ENCODE measurements at places on chromosomes 16 and 17.

DNA sequence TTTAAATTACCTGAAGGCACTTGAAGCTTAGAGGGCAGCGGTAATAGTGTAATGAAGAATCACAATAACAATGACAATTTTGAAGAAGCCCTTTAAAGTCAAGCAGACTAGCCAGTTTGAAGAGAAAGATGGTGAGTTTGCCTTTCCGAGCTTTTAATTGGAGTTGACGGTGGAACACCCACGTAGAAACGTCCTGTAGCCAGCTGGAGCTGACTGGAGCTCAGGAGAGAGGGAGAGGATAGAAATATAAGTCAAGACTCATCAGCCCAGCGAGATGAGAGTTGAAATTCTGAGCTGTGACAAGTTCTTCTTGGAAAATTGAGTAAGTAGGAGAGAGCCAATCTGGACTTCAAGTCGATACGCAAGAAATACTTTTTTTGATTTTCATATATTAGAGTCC, 91.7 kb upstream of the CACNG3 start:
- DNase-seq: no peak

DNA sequence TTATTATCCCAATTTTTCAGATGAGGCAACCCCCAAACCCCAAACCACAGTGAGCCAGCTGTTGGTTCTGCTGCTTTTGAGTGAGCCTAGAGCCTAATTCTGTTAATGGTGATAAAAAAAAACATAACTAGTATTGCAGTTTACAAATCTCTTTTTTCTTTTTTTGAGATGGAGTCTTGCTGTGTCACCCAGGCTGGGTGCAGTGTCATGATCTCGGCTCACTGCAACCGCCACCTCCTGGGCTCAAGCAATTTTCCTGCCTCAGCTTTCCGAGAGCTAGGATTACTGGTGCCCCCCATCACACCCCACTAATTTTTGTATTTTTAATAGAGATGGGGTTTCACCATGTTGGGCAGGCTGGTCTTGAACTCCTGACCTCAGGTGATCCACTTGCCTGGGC, 3.1 kb downstream of the WNT9B start:
- DNase-seq: no peak

DNA sequence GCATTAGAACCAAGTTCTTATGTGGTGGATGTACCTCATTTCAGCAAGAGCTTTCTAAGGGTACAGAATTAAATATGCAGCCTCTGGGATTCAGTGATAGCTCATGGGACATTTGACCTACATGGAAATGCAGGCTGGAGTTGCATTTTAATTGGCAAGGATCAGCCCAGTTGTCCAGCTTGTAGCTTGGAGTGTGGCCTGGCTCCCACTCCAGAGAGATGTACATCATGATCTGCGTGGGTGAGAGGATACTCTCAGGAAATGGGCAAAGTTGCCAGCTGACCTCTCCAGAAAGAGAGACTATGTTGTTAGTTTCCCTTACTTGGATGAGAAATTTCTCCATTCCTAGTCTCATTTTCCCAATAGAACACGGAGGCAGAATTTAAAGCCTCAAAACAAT, 555.3 kb downstream of the MAF start:
- no peak for DNase-seq

DNA sequence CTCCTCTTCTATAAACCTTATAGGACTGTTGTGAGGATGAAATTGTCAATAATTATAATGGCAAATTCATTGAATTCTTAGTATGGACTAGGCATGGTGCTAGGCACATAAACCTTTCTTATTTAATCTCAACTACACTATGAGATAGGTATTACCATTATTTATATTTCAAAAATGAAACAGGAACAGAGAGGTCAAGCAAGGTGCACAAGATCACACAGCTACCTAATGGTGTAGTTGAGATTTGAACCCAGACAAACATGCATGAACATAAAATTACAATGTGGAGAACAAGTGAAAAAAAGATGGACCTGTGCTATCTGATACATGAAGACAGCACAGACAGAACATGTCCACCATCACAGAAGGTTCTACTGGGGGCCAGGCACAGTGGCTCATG, 156.7 kb downstream of the AXIN2 start:
- no peak for DNase-seq

DNA sequence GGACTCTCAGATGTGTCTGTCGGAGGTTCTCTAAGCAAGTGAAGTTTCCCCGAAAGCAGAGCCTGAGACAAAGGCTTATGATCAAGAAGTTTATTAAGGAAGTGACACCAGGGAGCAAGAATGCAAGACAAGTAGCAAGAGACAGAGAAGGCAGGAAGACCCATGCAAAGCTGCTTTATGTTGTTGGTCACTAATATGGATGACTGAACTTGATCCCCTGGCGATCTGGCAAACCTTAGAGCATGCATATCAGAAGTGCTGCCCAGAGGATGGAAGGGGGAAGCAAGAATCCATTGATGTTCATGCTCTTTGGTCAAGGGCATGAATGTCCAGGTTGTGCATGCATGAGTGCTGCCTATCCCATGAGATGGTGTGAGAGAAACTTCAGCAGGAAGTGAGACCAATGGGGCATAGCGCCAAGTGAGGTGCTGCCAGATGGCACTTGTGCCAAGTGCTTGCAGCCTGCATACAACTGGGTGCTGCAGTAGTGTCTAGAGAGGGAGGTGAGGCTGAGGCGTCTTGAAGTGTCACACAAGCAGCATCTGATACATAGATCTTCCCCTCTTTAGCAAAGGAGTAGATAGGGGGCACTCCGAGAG, 176.5 kb downstream of the SALL1 start:
- DNase-seq: no peak

- DNase-seq: peak; percentile 81
These were observed 8.7 kb upstream of the UBE2G1 start for GRCh38 chr17:4375039-4375748.

GRCh38 chr17:34369571-34369970, 6.5 kb upstream of the CCL1 start:
- no peak for DNase-seq

- DNase-seq: no peak
These were observed 93.3 kb downstream of the MYO1D start for GRCh38 chr17:32783602-32784001.

DNA sequence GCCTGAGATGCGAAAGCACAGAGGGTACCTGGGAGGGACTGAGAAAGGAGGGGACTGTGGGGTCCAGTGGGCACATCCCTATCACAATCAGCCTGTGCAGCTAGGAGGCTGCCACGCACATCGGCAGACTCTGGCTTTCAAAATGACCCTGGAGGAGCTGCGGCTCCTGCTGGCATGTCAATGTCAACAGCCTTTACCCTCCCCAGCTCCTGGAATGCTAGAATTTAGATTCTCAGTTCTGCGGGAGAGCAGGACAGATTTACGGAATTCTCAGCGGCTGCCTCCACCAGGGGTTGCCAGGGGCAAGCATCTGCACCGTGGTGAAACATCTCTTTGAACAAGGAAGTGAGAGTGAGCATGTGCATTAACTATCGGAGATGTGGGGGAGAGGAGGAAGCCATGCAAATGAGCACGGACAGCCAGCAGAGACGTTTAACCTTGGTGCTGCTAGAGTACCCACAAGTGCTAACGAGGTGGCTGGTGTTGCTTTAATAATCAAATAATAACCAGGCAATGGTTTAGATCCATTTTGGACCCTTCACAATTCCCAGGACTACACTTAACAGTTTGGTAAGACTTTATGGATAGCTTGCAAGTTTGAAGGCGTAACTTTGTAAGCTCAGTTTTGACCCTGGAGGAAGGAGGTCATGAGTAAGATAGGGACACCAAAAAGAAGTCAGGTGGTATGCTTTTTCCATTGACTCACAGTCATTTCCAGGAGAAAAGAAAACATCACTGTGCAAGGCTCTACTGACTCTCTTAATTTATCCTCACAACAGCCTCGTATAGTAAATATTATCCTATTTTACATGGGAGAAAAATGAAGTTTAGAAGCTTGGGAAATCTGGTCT, 54.1 kb downstream of the XYLT1 start:
- peak; percentile 66 for DNase-seq

- DNase-seq: no peak
These were observed 87.8 kb downstream of the PLCG2 start for GRCh38 chr16:81866820-81867440.

DNA sequence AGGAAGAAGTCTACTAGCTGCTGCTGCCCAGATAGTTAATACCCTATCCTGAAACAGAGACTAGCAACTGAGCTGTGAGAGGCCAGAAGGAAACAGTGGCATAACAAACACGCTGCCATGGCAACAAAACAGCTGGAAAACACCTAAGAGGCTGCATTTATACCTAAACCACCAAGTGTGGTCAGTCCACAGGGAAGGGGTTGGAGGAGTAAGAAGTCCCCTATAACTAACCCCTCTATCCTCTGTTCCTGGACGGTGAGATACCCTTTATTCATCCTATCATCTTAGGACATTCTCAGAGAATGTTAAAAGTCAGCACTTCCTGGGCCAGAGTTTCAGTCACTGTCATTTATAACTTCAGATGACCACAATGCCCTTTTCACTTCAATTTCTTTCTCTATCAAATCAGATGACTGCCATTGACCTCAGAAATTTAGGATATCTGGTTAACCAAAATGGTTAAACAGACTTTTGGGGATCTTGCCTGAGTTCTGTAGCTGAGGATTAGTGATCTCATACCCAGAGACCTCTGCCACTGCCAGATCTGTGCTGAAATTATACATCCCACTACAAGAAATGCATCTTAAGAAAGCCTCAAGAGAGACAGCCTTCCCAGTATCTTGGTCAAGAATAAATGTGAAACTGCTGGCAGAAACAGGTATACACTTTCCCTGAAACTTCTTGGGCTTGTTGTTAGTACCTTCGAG, 36.2 kb downstream of the STH start:
- peak; percentile 22 for DNase-seq

DNA sequence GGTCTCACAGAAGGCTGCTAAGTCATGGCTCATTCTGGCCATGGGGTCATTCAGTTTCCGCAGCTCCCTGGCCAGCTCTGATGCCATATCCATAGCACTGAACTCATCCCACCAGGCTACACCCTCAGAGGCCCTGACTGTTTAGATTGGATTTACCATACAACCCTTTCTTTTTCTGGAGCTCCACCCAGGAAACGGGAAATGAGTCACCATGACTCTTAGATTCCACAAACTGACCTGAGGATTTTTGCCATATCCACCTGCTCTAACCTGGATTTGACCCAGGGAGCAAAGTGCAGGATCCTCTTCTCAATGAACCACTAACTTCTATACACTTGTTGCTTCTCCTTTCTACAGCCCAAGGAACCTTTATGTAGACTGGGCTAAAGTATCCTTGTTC, 20.3 kb upstream of the CALB2 start:
- no peak for DNase-seq

- DNase-seq: no peak
These were observed 1.5 kb downstream of the NPLOC4 start for GRCh38 chr17:81635431-81635830.

- DNase-seq: no peak
These were observed 64.8 kb downstream of the SPECC1 start for GRCh38 chr17:20074001-20074400.

- no peak for DNase-seq
These were observed 1726.1 kb downstream of the TP53TG3F start for GRCh38 chr16:35185366-35186044.

- DNase-seq: peak; percentile 6
These were observed 983.9 kb upstream of the EEF2KMT start for GRCh38 chr16:6081320-6081976.

DNA sequence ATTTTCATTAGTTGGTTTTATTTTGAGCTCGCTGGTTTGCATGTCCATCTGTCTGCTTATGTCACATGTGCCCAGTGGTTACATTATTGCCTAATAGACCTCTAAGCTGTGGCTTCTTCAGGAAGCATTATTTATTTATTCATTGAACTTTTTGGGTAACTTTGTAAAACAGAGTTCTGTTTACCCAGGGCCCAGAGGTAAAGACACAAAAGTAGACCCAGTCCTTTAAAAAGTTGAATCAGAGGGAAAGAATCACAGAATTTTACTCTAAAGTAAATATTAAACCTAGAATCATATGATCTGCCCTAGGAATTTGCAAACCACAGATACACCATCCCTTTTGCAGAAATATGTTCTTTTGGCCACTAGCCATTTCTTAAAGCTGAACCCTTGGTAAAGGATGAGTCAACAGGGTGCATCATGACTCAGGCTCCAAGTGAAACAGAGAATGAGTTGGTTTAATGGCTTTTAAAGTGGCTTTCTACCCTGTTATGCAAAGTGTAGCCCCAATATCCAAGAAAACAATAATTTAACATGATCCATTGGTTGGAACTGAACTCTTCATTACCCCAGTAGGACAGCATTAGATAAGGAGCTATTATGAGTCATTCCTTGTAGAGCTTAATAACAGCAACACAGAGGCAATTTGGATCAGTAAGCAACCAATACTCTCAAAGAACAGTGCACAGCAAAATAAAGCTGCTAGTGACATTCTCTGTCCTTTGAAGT, 236.3 kb downstream of the KCNJ2 start:
- no peak for DNase-seq

DNA sequence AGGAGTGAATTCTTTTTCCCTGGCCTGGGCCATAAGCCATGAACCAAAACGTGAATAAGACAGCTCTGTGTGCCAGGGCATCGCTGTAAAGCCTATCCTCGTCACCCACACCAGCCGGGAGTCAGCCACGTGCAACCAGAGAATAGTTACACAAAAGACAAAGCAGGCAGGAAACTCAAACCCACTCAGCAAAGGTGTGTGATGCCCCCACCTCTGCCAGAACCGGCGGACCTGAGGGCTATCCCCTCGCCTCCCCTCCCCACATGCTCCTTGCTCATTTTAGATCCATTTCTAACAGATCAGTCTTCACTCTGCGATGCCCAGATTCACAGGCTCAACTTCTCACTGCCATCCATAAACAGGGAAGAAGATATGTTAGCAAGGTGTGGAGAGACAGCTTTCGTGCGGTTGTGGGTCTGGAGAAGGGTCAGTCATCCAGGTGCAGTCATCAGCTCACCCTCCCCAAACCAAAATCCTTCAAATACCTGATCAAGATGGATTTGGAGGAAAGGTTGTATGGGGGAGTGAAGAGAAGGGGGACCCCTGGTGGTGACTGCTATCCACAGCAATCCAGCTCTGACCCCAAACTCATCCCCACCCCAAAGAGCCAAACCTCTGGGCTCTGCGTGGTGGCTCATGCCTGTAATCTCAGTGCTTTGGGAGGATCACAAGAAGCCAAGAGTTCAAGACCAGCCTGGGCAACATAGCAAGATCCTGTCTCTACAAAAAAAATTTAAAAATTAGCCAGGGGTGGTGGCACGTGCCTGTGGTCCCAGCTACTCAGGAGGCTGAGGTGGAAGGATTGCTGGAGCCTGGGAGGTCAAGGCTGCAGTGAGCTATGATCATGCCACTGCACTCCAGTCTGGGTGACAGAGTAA, 219.2 kb downstream of the C16orf78 start:
- peak; percentile 53 for DNase-seq

DNA sequence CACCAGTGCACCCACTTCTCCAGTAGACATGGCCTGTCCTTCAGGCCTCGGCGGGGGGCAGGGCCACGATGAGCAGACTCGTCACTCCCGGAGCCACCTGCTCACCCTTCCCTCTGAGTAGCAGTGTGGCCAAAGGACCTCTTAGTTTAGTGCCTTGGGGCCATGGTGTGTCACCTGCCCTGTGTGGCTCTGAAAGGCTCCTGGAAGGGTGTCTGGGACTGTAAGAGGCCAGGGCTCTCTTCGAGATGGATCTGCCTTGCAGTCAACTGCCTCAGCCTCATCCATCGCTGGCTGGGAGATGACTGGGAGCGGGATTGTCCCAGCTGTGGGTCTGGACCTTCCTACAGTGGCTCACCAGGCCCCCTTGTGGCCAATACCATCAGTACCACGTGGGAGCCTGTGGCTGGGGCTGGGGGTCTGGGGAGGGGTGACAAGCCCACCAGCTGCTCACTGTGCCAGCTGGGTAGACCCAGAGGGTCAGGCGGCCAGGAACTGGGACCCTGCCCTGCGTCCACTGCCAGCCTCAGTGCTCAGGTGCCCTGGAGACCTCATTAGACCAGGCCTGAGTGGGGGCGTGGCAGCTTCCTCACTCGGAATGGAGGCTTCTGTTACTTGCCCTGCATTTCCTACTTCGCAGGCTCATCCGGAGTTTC, 133.4 kb downstream of the OR1D5 start:
- DNase-seq: peak; percentile 46
